T-cell (primary cell): ENCODE measurements at places on chromosomes 5 and 9.
A peak's percentile ranks its signal among the peaks of the same experiment; 100 is the strongest.

- H3K36me3 ChIP-seq, result no peaks in the 10 kb centered on the region
- H3K4me1 ChIP-seq, result peaks cover 2% of the 10 kb centered on the region
- no peak for DNase-seq
- no peak overlapping the region for H3K27ac ChIP-seq
- H3K27me3 ChIP-seq, result no peaks in the 10 kb centered on the region
Measured at GRCh38 chr9:69593301-69593700, 78.9 kb downstream of the APBA1 start.

DNA sequence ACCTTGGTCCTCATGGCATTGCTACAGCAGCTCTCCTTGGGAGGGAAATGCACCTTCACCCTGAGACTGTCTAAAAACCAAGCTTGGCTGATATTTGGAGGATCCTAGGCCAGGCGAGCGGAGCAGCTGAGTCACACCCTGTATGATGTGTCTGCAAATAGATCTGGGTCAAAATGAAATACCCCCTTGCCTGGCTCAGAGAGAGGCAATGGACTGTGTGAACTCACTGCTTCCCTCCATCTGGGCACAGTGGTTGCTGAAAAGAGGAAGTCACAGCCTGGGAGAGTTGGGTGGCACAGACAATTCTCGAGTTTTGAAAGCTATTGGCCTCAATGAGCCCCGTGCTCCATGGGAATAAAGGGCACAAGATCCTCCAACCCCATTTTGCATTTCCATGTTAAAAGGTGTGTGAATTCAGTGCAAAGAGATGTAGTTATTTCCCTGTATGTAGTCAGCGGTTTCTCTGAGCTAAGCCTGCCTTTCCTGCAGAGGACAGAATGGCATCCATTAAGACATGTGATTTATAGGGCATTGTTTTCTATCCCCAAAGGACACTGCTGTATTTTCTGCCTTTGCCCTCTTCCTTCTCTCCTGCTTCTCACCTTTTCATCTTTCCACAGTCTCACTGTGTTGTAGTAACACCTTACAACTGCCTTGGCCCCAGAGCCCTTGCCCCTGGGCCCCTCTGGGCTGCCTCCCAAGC is 177.2 kb downstream of the GADD45G start:
- no peak overlapping the region for H3K27ac ChIP-seq
- no peaks in the 10 kb centered on the region for H3K4me1 ChIP-seq
- no peaks in the 10 kb centered on the region for H3K36me3 ChIP-seq
- H3K27me3 ChIP-seq, result peaks cover 13% of the 10 kb centered on the region
- DNase-seq, result no peak

DNA sequence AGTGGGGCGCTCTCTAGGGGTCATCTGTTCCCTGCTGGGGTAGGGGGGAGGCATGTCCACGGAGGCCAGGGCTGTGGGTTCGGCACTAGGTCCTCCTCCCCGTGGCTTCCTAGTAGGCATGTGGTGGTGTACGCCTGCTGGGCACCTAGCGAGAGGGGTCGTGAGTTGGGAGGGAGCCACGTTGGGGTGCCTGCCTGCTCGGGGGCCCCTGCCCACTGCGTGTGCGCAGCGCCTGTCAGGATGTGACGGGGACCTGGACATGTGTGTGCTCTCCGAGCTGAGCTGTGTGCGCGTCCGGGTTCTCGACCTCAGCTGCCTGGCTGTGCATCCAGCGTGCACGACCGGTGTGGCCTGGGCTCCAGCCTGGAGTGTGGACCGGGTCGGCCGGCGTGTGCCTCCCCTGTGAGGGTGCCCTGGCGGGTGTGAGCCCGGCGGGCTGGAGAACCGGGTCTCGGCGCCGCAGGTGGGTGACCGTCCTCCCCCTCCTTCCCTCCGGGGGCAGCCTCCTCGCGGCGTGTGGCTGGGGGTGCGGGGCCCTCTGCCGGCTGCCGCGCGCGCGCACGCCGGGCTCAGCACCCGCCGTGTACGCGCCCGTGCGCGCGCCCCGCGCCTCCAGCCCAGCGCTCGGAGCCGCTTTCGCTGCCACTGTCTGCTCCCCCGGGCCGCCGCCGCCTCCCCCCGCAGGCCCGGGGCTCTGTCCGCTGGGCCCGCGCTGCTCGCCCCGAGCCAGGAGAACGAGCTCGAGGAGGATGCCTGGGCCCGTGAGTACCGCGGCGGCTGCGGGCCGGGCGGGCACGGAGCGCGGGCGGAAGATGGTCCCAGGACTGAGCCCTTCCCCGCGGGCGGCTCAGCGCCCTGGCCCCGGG is at the start of gene PRR7:
Gene PRR7, plus strand, starts transcription at position 615 of the 866 bp plus-strand sequence. CDS start 8,254 bp downstream, outside the sequence.
- peak; percentile 54 for DNase-seq
- no peaks in the 10 kb centered on the region for H3K36me3 ChIP-seq

DNA sequence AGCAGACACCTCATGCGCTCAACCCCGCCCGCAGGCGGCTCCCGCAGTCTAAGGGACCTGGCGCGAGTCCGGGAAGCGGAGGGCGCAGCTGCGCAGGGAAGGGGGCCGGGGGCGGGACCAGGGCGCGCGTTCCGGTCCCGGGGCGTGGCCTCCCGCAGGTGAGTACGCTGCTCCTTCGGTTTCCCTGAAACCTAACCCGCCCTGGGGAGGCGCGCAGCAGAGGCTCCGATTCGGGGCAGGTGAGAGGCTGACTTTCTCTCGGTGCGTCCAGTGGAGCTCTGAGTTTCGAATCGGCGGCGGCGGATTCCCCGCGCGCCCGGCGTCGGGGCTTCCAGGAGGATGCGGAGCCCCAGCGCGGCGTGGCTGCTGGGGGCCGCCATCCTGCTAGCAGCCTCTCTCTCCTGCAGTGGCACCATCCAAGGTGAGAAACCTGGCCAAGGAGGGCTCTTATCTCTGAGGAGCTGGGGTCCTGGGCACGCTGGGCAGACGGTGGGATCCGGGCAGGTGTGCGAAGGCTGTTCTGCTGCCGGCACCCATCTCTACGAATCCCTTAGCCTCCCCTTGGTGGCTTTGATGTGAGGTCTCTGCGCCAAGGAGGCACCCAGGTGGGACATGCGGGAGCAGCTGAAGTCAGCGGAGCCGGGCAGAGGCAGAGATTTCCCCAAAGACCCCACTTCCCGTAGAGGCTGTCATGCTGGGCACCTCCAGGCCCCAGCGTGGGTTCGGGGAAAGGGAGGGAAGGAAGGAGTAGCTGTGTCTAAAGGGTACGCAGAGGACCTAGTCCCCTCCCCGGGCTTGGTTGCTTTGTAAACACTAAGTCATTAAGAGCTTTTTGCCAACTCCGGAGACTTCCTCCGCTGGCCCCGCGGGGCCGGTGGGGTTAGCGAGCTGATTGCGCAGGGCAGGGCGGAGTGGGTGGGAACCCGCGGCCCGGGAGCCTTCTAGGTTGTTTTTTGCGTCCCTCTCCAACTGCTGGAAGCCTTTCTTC is at the start of gene F2RL1:
Gene F2RL1, plus strand, starts transcription at position 187 of the 988 bp plus-strand sequence. Its CDS starts 153 bp downstream, at position 340.
- H3K36me3 ChIP-seq, result no peaks in the 10 kb centered on the region
- H3K4me1 ChIP-seq, result peaks cover 9% of the 10 kb centered on the region
- H3K4me3 ChIP-seq, result peak within 1 kb of the TSS; percentile 73
- no peak within 1 kb of the TSS for H3K27ac ChIP-seq
- no peaks in the 10 kb centered on the region for H3K27me3 ChIP-seq

DNA sequence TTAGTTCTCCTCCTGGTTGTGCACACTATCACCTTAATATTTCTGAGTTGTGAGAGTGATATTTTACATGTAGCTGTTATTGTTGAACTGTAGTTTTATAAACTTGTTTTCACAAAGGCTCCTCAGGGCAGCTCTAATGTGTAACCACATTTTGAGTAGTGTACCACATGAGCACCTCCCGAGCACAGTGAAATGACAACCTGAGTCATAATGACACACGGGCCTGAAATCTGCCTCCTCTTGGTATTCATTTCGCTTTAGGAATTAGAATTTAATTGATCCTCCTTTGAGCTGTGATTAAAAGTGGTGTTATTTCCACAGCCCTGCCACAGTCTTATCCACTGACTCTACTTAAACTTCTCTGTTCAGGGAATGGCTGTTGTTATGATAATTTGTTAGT is 7.9 kb downstream of the MTRR start:
- no peak overlapping the region for H3K27ac ChIP-seq
- H3K4me1 ChIP-seq, result peaks cover 2% of the 10 kb centered on the region
- H3K36me3 ChIP-seq, result peaks cover 65% of the 10 kb centered on the region
- no peaks in the 10 kb centered on the region for H3K27me3 ChIP-seq
- no peak overlapping the region for H3K4me3 ChIP-seq
